Suppressor macrophage treated with lipopolysaccharide for 1 hour (primary cell): ENCODE measurements at places on chromosomes 5 and 9.

DNA sequence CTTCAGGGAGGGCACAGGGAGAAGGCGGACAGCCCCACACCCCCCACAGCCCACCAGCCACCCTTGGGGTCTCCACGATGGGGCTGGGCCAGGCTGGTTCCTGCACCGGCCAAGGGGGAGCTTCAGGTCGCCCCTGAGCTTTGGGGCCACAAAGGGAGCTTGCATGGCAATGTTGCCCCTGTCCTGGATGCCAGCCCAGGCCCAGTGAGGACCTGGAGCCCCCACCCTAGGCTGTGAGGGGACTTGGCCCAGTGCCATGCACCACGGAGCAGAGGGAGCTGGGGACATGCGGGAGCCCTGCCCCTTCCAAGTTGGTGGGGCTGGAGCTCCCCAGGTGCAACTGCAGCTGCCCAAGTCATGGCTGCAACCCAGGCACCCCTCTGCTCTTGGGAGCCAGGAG is 18.4 kb downstream of the TMEM38B start:
- DNase-seq = no peak

- DNase-seq = no peak
These were observed 14.1 kb downstream of the FEM1C start for GRCh38 chr5:115530426-115530825.

GRCh38 chr5:181217111-181217802 is 5.8 kb upstream of the TRIM41 start:
- peak; percentile 67 for DNase-seq

DNA sequence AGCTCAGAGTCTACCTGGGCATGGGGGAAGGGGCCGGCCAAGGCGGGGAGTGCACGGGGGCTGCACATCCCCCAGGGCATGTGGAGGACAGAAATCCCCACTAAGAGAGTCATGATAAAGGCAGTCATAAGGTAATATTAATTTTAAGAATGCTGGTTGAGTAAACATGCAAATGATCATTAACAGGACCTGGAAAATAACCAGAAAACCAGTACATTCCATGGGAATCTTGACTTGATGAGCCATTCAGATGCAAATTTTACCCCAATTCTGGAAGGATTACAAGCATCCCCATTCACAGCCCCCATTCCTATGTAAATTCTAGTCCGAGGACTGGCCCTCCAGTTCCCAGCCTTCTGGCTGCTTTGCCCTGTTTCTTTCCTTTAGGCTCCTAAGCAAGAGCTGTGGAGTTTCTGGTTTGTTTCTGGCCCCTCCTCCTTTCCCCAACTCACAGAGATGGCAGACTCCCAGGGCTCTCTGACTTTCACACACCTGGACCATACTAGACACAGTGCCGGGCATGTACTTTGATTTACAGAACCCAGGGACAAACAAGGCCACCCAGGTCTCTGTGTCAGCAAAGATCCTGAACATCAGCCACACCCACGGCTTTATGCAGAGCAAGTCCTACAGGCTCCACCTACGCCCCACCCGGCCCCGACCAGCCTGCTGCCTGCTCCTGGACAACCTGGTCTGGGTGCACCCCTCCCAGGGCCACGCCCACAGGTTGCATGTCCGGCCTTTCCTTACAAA is 62.7 kb downstream of the SEMA4D start:
- no peak for DNase-seq

DNA sequence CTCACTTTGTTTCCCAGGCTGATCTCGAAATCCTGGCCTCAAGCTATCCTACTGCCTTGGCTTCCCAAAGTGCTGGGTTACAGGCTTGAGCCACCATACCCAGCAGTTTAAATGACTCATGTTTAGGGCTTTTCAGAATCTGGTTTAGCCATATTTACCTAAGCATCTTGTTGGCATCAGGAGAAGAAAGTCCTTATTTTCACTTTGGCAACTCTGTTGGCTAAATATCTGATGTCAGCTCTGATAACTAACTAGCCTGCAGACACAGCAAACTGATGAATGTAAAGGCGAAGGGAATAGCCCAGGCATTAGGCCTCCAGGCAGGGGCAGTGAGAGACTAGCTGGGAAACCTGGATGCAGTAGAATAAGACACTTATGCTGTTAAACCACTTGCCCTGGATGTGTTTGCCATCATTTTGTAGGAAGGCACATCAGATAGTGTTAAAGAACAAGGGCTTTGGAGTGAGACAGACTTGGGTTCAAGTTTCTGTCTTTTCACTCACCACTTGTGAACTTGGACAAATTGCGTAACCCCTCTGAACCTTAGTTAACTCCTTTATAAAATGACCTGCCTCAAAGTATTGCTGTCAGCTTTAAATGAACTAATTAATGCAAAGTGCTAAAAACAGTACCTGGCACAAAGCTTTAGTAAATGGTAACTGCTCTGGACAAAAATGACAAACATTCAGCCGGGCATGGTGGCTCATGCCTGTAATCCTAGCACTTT is 34.7 kb upstream of the GARNL3 start:
- no peak for DNase-seq

DNA sequence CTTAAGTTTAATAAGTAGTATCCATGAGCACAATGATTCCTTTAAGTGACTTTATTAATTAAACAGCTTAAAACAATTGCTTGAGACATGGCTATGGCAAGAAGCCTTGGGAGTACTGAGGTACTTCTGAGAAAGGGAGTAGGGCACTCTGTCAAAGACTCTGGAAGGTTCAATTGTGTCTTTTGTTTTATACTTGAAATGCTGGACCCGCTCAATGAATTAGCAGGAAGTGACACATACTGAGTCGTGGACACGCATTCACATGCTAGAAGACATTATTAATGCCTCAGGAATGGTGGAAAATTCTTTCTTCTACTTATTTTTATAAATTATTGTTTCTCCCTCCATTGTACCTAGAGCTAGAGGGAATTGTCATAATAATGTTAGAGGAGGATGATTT is 347.3 kb upstream of the ZNF608 start:
- no peak for DNase-seq

- DNase-seq = peak; percentile 80
These were observed 225.9 kb downstream of the RFX3 start for GRCh38 chr9:3299872-3300271.

- DNase-seq = no peak
These were observed 311.5 kb upstream of the DAP start for GRCh38 chr5:11072568-11072967.

GRCh38 chr9:133163504-133164172 is at the start of gene GBGT1:
GBGT1 (minus strand) TSS chr9:133163914; CDS start chr9:133162412, 1,502 bp downstream.
- peak; percentile 67 for DNase-seq

DNA sequence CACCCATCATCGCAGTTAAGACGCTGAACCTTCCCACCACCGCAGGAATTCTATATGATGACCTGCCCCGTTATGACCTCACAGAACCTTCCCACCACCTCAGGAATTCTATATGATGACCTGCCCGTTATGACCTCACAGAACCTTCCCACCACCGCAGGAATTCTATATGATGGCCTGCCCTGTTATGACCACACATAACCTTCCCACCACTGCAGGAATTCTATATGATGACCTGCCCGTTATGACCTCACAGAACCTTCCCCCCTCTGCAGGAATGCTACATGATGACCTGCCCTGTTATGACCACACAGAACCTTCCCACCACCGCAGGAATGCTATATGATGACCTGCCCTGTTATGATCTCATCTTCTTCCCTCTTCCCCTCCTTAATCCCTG is 64.3 kb downstream of the IRX1 start:
- DNase-seq = no peak

DNA sequence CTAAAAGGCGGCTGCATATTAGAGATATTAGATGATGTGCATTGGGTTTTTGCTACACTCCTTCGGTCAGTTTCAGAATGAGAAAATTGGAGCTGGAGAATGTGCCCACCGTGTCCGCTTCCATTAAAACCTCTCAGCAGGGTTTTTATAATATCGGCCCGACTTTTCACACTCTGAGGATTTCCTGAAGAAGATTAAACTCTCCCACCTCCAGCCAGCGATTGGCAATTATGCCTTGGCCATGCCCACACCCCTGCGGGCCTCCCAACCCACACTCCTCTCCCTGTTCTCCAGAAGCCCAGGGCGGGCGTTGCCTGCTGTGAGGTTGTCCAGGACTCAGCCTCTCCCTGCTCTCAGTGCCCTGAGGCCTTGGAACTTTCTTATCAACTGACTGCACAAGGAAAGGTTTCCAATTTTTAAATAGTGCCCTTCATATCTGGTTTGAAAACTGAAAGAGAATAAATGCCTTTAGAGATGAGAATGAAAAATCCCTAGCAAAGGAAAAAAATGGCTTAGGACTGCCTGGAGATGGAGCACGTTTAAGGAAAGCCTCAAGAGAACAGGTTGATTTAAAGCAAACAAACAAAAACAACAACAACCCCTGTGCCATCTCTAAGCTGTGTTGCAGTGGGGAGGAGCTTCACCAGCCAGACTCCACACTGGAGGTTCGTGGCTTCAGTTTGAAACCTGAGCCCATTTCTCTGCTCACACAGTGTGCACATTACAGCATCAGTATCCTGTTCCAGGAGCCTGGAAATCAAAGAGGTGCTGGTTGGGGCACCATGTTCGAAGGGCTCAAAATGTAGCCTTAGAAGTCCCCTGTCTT is 292.9 kb downstream of the NSG2 start:
- no peak for DNase-seq

GRCh38 chr9:35757226-35757891 is 3.3 kb upstream of the MSMP start:
- no peak for DNase-seq

DNA sequence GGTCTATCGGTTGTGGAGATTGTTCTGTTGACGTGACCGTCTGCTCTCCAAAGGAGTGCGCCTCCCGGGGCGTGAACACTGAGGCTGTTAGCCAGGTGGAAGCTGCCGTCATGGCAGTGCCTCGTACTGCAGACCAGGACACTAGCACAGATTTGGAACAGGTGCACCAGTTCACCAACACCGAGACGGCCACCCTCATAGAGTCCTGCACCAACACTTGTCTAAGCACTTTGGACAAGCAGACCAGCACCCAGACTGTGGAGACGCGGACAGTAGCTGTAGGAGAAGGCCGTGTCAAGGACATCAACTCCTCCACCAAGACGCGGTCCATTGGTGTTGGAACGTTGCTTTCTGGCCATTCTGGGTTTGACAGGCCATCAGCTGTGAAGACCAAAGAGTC is 128.9 kb upstream of the DMRT1 start:
- no peak for DNase-seq

GRCh38 chr5:168015506-168015905 is 275.9 kb upstream of the WWC1 start:
- no peak for DNase-seq

GRCh38 chr5:36844305-36844704 is 32.3 kb upstream of the NIPBL start:
- DNase-seq = no peak

DNA sequence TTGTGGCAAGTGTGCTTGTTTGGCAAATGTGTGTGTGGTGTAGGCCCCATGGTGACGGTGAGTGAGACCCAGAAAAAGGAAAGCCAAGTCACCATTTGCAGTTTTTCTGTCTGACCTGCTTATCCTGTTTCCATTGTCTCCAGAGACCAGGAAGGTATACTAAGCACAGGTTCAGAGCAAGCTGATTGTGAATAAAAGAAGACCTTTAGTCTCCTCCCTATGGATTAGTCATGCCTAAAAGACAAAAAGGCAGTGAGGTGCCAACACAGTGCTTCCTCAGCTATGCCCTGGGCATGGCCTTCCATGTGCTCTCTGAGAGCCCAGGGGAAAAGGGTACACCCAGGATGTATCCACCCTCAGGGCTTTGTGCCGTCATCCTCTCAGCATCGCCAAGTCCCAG is 49.2 kb upstream of the SHOC1 start:
- no peak for DNase-seq

DNA sequence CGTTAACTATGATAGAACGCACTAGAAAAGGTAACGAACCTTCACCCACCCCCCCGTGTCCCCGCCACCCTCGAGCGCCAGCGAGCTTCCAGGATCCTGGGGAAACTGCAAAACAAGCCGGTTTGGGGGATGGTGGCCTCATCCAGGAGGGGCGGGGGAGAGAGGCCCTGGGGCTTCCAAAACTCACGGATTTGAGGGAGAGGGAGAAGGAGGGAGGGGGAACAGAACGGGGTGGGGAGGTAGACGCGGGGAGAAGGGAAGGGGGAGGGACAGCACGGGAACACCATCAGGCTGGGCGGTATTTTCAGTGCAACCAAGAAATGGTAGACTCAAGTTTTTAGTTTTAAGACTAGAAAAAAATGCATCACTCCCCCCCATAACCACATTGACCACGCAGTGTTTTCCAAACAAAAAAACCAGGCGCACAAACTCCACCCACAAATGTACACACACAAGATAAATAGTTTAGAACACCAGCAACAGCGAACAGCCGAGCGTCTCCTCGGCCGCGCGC is 1.4 kb downstream of the NRARP start:
- DNase-seq = no peak

- no peak for DNase-seq
These were observed 91.9 kb downstream of the RAD23B start for GRCh38 chr9:107375001-107375400.

DNA sequence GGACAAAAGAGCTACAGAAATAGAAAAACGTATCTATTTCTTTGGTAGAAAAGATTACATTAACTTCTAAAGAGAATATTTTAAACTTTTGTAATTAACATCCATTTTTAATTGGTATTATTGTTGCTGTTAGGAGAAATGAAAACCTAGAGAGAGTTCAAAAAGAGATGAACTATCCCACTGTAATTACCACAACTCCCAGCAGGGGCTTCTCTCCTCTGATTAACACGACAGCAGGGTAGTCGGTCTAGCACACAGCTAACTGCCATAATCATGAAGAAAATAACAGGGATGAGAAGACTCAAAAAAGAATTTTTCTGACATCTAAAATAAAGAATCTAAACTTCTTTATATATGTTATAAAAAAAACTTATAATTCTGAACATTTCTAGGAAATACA is 86.2 kb upstream of the CDH9 start:
- DNase-seq = no peak

DNA sequence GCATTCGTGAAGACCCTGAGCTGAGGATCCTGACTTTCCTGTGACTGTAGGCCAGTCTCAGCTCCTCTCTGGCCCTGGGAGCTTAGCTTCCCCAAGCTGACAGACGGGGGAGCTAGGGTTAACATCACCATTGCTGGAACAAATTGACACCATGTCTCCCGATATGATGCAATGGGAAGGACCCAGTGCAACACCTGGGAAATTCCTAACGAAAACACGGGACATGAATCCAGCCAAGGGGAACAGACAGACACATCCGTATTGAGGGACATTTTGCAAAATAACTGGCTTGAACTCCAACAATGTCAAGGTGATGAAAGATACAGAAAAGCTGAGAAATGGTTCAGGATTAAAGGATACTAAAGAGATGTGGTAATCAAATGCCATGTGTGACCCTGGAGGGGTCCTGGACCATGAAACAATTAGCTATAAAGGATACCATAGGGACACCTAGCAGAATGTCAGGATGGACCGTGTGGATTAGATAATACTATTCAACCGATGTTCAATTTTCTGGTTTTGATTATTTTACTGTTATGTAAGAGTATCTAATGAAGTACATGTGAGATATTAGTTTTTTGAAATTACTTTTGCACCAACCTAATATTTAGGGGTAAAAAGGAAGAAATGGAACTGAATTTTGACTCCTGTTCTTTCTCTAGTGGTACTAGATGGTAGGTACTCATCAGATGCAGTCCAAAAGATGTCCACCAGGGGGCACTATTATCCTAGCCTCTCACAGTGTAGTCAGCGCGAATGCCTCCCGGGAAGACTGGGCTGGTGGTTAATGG is 52.7 kb downstream of the NDST1 start:
- DNase-seq = peak; percentile 90
